AG04449 (cell line): ENCODE measurements at places on chromosomes 1 and 21.

- no peak for DNase-seq
Observed at GRCh38 chr1:18299441-18300338, 181.0 kb upstream of the KLHDC7A start.

GRCh38 chr1:184416481-184416880, 29.7 kb downstream of the C1orf21 start:
- DNase-seq: no peak

- no peak for DNase-seq
Observed at GRCh38 chr1:225943582-225943981, 2.6 kb upstream of the LEFTY2 start.

GRCh38 chr1:156697481-156697880, 7.9 kb downstream of the CRABP2 start:
- DNase-seq: no peak

DNA sequence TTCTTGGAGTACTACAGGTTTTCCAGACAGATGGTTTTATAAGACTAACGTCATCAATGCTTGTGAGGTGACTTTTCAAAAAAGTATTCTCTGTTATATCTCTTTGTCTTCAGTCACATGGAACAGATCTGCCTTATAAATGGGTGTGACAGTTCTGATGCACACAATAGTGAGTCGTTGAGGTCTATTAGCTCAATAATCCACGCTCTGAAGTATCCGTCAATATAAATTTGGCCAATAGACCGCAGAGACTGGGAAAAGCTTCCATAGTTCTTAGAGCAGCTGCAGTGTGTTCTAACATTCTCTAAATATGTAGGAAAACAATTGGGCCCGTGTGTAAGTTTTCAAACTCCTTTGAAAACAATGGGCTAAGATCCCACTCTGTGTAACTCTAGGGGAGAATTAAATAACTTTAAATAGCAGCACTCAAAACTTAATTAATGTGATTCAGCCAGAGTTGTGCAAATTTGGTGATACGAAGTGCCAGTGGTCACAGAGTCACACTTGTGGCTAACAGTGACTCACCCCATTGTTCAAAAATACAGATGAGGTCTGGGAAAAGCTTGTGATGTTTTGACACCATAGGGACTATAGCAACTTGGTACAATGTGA, 316.0 kb downstream of the LMO4 start:
- DNase-seq: peak; percentile 14

DNA sequence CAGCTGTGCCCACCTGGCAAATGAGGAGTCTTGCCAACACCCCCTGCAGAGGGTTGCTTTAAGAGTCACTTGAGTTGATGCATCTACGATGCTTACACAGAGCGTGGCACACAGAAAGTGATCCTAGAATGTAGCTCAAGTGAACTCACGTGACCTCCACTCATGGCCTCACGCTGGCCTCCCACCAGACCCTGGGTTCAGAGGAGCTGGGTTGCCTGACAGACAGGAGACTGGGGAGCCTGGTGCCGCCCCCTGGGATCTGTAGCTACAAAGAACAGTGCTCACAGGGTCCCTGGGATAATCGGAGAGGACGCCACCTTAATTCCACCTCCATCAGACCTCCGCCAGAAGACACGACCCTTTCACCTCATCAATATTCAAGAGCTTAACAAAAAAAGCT, 81.4 kb upstream of the CASZ1 start:
- no peak for DNase-seq

- DNase-seq: no peak
Observed at GRCh38 chr1:207389728-207390464, 64.2 kb upstream of the CR2 start.

DNA sequence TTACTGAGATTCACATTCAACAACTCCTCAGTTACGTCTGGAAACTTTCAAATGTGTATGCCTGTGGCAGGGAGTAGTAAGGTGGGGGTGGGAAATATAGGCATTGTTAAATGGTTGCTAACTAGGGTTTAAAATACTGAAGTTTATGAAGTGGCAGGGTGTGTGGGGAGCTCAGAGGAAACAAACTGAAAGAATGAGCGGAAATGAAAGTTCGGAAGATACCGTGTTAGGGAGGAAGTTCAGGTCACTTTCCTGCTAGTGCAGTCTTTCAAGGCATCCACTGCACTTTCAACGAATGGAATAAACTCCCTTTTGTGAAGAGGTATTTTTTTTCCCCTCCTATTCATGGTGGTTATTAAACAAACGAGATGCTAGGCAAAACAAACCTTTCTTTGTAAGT, 19.7 kb downstream of the SYNJ1 start:
- DNase-seq: no peak
